ENCODE measurements at places on chromosomes 12 and 14.

DNA sequence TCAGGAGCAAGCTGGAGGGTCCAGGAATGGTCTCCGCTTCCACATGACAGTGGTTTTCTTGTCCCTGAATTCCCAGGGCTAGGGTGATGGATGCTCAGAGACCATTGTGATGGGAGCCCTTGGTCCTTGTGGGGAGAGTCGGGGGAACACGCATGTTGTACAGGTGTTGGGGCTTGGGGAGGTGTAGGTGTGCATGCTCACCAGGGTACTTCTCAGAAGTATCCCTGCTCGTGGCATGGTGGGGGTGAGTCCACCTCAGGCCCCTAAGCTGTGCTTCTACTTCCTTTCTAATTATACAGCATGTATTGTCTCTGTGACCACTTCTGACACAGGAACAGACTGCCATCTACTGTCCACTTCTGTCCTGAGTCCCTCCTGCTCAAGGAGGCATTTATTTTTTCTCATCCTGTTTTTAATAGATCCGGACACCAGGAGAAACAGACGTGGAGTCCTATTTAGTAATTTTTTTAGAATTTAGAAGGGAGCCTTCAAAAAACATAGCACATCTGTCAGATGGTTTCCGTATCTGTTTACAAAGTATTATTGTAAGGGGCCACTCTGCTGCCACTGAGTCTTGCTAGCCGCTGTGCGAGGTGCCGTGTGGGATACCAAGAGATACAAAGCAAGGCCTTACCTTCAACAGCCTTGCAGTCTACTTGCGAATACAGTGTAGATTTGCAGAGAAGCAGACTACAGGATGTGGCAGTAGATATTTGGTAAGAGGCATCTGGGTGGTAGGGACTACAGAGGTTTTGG is 10.5 kb downstream of the NTF3 start:
- DNase-seq, result no peak

GRCh38 chr14:52283099-52283498 is 15.6 kb downstream of the PTGDR start:
- DNase-seq, result no peak

DNA sequence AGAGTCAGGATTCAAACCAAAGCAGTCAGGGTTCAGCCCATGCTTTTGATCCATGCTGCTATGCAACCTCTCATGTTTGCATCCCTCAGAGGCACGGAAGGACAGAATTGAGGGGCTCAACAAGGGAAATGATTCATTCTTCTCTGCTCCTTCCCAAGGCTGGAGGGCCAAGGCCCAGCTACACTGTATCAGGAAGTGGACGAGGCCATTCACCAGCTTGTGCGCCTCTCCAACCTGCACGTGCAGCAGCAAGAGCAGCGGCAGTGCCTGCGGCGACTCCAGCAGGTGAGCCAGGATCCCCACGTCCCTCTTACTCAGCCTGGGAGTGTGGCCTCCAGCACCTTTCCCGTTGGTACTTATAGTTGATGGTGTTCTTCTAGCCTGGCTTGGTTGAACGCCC is 8.6 kb downstream of the ARHGEF40 start:
- DNase-seq, result no peak

- DNase-seq, result no peak
Measured at GRCh38 chr12:118979763-118980406, 1.5 kb upstream of the SRRM4 start.

GRCh38 chr12:16756833-16757555 is 151.0 kb upstream of the LMO3 start:
- DNase-seq, result no peak

DNA sequence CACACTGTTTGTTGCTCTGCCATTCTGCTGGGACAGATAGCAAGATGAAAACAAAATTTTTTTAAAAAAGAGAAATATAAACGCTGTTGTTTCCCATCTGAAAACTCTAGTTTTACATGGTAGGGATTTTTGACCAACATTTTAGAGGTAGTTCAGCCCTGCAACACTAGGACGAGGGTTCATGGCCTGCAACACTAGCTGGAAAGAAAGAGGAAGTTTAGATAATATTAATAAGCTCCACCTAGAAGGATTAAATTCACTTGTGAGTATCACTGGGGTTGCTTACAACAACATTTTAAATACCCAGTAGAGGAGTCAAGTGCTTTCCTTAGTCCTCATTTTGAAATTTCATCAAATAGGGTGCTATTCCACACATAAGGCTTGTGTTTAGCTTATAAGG is 68.2 kb downstream of the SRGAP1 start:
- no peak for DNase-seq

DNA sequence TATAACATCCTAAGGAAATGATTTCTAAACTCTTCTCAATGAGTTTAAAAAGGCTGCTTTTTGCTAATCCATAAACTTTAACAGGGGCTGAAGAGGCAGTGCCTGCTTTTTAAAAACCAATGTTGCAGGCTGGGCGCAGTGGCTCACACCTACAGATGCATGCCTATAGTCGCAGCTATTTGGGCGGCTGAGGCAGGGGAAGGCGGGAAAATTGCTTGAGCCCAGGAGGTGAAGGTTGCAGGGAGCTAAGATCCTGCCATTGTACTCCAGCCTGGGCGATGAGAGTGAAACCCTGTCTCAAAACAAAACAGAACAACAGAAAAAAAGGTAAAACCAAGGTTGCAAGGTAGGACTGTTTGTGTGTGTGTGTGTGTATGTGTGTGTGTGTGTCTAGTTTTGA is 531.2 kb downstream of the DIO2 start:
- no peak for DNase-seq

DNA sequence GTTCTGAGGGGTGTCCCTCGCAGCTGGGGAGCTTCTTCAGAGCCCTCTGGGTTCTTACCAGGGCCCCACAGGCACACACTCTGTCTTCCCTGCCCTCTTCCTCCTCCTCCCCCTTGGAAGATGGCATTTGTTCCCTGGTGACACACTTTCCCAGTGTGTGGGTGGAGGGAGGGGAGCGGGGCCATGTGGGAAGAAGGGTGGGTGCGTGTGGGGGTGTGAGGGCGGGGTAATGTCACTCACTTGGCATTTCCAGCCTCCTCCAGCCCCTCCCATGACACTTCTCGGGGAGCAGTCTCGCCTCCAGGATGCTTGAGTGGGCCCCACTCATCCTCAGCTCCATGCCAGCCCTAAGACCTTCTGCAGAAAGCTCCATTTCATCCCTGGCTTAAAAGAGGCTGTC is 61.3 kb downstream of the ADCK1 start:
- DNase-seq, result no peak

GRCh38 chr12:93944201-93944600 is 204.2 kb upstream of the PLXNC1 start:
- no peak for DNase-seq

DNA sequence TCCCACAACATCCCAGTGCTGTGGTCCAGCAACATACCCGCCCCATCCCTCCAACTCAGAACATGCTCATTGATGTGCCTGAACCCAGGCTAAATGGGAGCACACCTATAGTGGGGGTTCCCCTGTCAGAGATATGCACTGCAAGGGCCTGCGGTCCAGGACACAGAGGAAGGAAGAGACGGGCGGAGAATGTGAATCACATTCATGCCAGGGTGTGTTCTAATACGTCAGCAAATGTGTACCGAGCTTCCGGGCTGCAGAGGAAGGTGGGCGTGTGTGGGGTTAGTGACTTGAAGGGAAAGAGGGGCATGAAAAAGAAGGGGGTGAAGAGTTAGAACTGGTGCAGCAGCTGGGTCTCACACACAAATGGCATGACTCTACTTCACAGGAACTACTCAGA is 83.7 kb downstream of the DPF3 start:
- DNase-seq, result no peak

- no peak for DNase-seq
Measured at GRCh38 chr14:62097072-62097471, 334.9 kb downstream of the SNAPC1 start.

GRCh38 chr12:50825372-50825838 is 17.3 kb upstream of the TMPRSS12 start:
- DNase-seq, result no peak

- no peak for DNase-seq
Measured at GRCh38 chr14:57970175-57970574, 104.3 kb upstream of the SLC35F4 start.

DNA sequence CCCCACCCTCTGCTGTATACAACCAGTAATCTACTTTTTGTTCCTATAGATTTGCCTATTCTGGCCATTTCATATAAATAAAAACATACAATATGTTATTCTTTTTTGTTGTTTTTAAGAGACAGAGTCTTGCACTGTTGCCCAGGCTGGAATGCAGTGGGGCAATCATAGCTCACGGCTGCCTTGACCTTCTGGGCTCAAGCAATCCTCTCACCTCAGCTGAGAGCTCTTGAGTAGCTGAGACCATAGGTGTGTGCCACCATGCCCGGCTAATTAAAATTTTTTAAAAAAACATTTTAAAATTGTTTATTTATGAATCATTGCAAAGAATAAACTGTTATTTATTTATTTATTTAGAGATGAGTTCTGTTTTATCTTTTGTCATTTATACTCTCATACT is 11.6 kb downstream of the PTGR2 start:
- no peak for DNase-seq

DNA sequence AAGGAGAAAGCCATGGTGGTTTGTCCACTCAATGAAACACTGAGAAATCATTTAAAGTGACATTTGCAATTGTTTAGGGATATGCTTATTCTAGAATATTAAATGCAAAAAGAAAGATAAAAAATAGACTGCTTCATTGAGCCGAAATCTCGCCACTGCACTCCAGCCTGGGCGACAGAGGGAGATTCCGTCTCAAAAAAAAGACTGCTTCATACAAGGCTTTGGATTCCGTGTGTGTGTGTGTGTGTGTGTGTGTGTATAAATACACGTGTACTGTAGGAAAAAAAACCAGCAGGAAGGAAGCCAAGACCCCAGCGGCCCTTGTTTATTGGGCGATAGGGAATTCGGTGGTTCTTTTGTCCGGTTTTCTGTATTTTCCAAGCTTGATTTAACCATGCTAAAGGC is 3.2 kb upstream of the ZNF839 start:
- DNase-seq, result no peak

DNA sequence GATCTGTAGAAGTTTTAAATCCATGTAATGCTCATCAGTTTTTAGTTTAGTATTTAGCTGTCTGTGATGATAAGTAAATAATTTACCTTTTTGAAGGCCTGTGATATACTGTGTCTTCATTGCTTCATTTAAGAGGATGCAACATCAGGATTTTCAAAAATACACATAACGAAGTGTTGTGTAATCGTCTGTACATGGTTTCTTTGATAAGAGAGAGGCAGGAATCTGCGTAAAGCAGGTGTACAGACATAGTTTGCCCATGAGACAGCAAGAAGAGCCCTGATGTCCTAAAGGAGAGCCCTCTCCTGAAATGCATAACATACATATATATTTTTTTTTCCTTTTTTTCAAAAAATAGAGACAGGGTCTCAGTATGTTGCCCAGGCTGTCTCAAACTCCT is 44.8 kb downstream of the RASSF3 start:
- no peak for DNase-seq

GRCh38 chr14:81363746-81364378 is 36.3 kb downstream of the STON2 start:
- DNase-seq, result no peak

DNA sequence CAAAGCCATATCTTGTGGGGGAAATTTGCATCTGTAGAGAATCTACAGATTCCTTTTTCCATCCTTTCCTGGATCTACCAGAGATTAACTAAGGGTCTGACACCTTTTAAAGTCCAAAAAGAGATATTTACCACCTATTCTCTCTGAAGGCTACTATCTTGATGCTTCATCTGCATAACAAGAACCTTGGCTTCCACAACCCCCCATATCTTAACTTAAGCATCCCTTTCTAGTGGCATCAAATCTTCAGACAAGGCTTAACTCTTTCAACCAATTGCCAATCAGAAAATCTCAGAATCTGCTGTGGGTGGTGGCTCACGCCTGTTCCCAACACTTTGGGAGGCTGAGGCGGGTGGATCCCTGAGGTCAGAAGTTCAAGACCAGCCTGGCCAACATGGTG is 74.3 kb upstream of the FICD start:
- no peak for DNase-seq

- no peak for DNase-seq
Measured at GRCh38 chr14:74621556-74621955, 9.5 kb upstream of the LTBP2 start.

DNA sequence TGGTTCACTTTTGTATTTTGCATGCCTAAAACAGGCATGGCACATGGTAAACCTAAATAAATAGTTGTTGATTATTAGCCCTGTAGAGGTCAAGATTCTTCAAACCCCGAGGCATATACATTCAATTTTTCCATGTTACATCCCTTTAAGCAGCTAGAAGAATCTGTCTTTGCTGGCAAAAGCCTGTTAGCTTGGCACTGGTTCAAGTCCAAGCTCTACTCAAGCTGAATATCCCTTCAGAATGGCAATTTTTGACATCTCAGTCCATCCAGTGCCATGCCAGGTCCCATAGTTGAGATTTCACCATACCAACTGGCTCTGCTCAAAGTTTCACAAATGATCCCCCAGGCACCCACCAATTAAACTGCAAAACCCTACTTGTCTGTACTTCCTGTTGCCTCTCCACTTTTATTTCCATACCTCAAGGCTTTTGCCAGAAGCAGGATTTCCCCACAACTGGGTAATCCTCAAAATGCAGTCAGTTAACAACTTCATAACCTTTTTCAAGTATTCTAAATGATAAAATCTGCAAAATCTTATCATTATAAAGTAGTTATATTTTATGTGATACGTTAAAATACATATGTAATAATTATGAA is 9.0 kb upstream of the DCN start:
- DNase-seq, result no peak

DNA sequence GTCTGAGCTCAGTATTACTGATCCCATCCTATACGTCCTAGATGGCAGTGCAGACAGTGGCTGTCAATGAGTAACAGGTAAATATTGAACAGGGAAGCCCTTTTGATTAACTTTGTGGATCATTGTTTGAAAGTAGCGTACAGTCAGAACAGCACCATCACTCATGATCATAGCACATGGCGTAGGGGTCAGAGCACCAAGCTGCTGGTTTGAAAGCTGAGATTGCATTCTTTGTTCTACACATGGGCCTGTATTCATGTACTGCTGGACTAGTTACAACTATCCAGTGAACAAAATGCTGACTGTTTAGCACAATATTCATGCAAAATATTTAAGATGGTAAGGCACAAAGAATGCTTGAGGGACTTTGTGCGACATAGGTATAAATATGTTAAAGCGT is 131.8 kb downstream of the NPAS3 start:
- DNase-seq, result no peak

DNA sequence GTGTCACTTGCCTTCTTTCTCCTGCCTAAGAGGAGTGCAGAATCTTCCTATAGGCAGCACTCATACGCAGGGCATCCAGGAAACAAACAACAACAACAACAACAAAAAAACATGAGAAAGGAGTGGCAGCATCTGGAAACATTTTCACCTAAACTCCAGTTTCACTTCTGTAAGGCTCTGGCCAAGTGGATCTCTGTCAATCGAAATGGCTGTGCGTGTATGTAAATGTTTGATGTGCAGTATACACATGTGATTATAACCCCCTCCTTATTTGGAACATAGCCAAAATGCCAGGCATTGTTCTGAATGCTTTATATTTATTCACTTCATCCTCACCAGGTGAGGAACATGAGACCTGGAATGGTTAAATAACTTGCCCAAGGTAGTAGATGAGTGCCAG is 76.8 kb downstream of the COX16 start:
- DNase-seq, result no peak

Data from RWPE2 (cell line).